Naive thymus-derived CD8-positive, alpha-beta T cell (primary cell): ENCODE measurements at places on chromosomes 12 and 14.

DNA sequence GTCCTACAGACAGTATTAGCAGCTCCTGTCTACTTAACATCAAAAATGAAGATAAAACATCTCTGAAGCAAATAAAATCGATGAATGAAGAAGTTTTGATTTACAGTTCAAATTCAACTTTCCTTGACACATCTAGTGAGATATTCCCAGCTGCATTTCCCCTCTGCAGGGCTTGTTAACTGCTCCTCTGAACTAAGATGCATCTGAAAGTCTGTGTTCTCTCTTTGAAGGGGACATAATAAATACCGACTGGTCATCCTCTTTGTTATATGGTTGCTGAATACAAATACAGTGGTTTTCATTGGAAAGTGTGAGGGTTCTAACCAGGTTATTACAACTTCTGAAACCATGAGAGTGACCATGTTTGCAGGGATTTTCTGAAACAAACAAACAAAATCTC, 266.4 kb upstream of the SLC16A7 start:
- H3K4me3 ChIP-seq: no peak overlapping the region
- DNase-seq: no peak
- no peak overlapping the region for H3K27ac ChIP-seq
- H3K4me1 ChIP-seq: no peaks in the 10 kb centered on the region

GRCh38 chr14:90970167-90970600, 90.3 kb downstream of the RPS6KA5 start:
- no peak for DNase-seq
- H3K4me3 ChIP-seq: no peak overlapping the region
- H3K36me3 ChIP-seq: peaks cover 45% of the 10 kb centered on the region
- peaks cover 7% of the 10 kb centered on the region for H3K4me1 ChIP-seq

DNA sequence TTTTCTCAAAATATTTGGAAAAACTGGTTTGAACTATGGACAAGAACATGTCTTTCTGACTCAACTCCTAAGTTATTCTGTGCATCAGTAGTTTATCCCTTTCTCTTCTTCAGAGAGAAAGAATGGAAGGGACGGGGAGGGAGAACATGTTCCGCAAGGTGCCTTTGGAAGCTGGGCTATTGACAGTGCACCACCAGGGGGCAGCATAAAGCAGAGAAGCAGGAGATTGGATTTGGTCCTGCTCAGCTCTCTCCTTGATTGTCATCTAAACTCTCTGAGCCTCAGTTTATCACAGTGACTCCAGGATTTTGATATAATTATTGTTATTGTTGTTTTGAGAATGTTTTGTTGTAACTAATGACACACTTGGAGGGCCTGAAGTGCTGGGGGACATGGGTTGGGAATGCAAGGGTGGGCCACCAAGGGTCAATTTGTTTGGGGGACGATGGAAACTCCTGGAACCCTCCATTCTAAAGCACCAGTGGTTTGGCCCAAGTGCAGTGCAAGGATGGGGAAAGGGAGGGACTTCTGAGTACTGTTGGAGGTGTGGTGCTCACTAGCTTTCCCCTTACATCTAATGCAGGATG, 45.3 kb upstream of the ANO6 start:
- H3K36me3 ChIP-seq: peaks cover 17% of the 10 kb centered on the region
- no peaks in the 10 kb centered on the region for H3K4me1 ChIP-seq

GRCh38 chr12:121475279-121475678, 75.4 kb downstream of the RNF34 start:
- DNase-seq: no peak
- H3K4me1 ChIP-seq: peaks cover 6% of the 10 kb centered on the region
- H3K27ac ChIP-seq: peak overlapping the region; percentile 55

DNA sequence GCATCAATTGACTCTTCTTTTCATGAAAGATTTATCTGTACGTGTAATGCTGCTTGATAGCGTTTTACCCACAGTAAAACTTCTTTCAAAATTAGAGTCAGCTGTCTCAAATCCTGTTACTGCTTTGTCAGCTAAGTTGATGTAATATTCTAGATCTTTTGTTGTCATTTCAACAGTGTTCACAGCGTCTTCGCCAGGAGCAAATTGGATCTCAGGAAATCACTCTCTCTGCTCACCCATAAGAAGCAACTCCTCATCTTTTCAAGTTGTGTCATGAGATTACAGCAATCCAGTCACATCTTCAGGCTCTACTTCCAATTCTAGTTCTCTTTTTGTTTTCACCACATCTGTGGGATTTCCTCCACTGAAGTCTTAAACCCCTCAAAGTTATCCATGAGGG, 9.5 kb downstream of the PCNX1 start:
- H3K27me3 ChIP-seq: no peaks in the 10 kb centered on the region
- no peaks in the 10 kb centered on the region for H3K36me3 ChIP-seq
- DNase-seq: no peak
- peak overlapping the region; percentile 54 for H3K27ac ChIP-seq

DNA sequence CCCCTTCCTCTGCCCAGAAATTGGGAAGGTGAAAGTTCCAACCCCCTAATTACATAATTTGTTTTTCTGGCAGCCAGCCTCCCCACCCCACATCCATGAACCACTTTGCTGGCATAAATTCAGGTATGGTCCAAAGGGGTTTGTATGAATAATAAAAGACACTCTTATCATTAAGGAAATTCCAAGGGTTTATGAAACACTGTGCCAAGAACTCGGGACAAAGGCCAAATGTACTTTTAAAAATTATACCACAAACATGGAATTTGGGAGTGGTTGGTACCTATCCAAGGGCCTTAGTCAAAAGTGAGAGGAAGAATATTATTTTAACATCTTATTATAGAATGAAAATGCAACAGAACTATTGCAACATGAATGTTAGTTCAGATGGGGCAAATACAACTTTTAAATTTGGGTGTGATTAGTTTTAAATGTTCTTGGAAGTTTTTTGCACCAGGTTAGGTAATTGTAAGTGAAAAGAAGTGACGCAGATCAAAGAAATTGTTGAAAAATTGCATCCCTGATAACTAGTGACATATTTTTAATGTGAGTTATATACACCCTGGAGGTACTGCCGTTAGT, 217.8 kb downstream of the TMEM117 start:
- no peaks in the 10 kb centered on the region for H3K4me1 ChIP-seq
- no peaks in the 10 kb centered on the region for H3K27me3 ChIP-seq
- H3K36me3 ChIP-seq: no peaks in the 10 kb centered on the region
- H3K4me3 ChIP-seq: no peak overlapping the region

GRCh38 chr14:88829188-88829587, 4.7 kb downstream of the TTC8 start:
- no peak for DNase-seq
- no peak overlapping the region for H3K27ac ChIP-seq
- no peak overlapping the region for H3K4me3 ChIP-seq
- no peaks in the 10 kb centered on the region for H3K27me3 ChIP-seq
- no peaks in the 10 kb centered on the region for H3K36me3 ChIP-seq

DNA sequence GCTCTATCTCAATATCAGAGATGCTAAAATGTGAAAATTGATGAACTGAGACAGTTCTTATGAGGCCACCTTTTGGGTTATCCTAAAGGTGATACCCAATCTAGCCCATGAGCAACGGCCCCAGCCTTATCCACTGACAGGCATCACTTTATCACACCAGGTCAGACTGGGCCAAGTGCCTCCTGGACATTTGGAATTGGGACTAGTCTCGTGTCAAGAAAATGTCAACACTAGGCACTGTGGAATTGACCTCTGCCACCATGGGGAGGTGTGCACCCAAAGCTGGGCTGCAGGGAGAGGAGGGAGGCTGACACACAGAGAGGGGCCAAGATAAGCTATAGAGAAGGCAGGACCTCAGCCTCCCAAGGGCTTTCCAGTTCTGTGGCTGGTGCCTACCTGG, 78.5 kb upstream of the ZFP36L1 start:
- no peak overlapping the region for H3K4me3 ChIP-seq
- no peak overlapping the region for H3K27ac ChIP-seq
- no peaks in the 10 kb centered on the region for H3K4me1 ChIP-seq
- DNase-seq: no peak
- H3K36me3 ChIP-seq: peaks cover 21% of the 10 kb centered on the region

GRCh38 chr14:53851394-53852090, 105.1 kb downstream of the BMP4 start:
- no peak for DNase-seq
- H3K27me3 ChIP-seq: peaks cover 3% of the 10 kb centered on the region
- H3K4me3 ChIP-seq: no peak overlapping the region
- no peak overlapping the region for H3K27ac ChIP-seq

GRCh38 chr12:11868027-11868426, 202.7 kb upstream of the BCL2L14 start:
- H3K4me3 ChIP-seq: no peak overlapping the region
- no peak for DNase-seq
- H3K36me3 ChIP-seq: peaks cover 37% of the 10 kb centered on the region
- no peak overlapping the region for H3K27ac ChIP-seq
- peaks cover 1% of the 10 kb centered on the region for H3K4me1 ChIP-seq

DNA sequence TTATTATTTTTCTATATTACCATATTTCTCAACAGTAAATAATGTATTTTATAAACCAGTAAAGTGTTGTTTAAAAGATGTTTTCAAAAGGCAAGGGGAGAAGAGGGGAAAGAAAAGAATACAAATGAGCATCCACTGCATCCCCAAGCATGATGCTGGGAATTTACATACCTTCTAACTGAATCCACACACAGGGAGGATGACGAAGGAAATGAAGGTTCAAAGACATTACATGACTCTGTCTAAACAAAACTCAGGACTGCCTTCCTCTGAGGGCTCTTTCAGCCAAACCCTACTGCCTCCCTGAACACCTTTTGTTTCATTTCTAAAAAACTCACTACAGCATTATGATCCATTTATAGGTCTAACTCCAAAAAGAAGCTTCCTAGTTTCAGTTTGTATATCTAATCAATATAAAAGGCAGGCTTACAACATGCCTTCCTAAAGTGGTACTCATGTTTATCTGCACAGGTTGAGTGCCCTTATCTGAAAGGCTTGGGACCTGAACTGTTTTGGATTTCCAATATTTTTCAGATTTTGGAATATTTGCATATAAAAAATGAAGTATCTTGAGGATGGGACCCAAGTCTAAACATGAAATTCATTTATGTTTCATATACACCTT, 30.3 kb downstream of the DICER1 start:
- no peak overlapping the region for H3K4me3 ChIP-seq
- no peak for DNase-seq
- H3K27ac ChIP-seq: no peak overlapping the region
- peaks cover 13% of the 10 kb centered on the region for H3K4me1 ChIP-seq
- no peaks in the 10 kb centered on the region for H3K27me3 ChIP-seq

GRCh38 chr12:66664076-66664475, 14.8 kb downstream of the GRIP1 start:
- DNase-seq: no peak
- H3K27me3 ChIP-seq: peaks cover 38% of the 10 kb centered on the region
- no peaks in the 10 kb centered on the region for H3K36me3 ChIP-seq
- H3K27ac ChIP-seq: no peak overlapping the region
- H3K4me1 ChIP-seq: no peaks in the 10 kb centered on the region

DNA sequence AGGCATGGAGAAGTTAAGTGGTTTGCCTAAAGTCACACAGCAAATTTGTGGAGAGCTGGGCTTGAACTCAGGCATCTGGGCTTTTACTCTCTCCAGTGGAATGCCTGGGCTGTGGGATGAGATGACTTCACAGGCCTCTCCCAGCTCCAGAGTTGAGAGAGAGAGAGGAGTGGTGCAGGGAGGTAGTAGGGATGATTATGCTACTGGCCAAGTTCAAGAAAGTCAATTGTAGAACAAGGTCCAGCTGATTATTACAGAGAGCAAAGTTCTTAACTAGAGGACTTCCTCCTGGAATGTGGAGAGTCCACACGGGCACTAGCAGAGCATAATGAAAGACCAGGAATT, 769 bp upstream of the EMP1 start:
- peak overlapping the region; percentile 84 for H3K4me3 ChIP-seq
- peak overlapping the region; percentile 79 for H3K27ac ChIP-seq
- DNase-seq: no peak
- no peaks in the 10 kb centered on the region for H3K36me3 ChIP-seq
- H3K4me1 ChIP-seq: peaks cover 40% of the 10 kb centered on the region

- H3K4me3 ChIP-seq: no peak overlapping the region
- H3K4me1 ChIP-seq: no peaks in the 10 kb centered on the region
- H3K27ac ChIP-seq: no peak overlapping the region
- H3K36me3 ChIP-seq: no peaks in the 10 kb centered on the region
These were observed 201.4 kb downstream of the ADGRD1 start for GRCh38 chr12:131155131-131155530.

DNA sequence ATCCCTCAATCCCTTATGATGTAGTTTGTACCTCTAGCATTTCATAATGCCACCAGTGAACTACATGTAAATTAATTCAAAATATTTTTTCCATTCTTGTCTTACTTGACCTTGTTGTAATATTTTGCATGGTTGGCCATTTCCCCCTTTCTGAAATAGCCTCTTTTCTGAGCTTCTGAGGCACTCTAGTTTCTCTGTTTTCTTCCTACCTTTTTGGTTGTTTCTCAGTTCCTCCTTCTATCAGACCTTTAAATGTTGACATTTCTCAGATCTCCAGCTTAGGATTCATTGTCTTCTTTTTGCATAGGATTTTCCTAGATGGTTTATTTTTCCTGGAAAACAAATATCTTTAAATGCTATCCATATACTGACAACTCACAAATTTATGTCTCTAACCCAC, 9.8 kb upstream of the RMST start:
- no peaks in the 10 kb centered on the region for H3K4me1 ChIP-seq
- no peaks in the 10 kb centered on the region for H3K36me3 ChIP-seq
- no peak overlapping the region for H3K4me3 ChIP-seq
- no peak overlapping the region for H3K27ac ChIP-seq
- peaks cover 21% of the 10 kb centered on the region for H3K27me3 ChIP-seq

GRCh38 chr14:50924843-50925242, 19.4 kb downstream of the PYGL start:
- peaks cover 2% of the 10 kb centered on the region for H3K27me3 ChIP-seq
- no peaks in the 10 kb centered on the region for H3K36me3 ChIP-seq
- H3K4me3 ChIP-seq: no peak overlapping the region
- H3K27ac ChIP-seq: no peak overlapping the region
- H3K4me1 ChIP-seq: no peaks in the 10 kb centered on the region
- no peak for DNase-seq

- no peaks in the 10 kb centered on the region for H3K4me1 ChIP-seq
- H3K27me3 ChIP-seq: no peaks in the 10 kb centered on the region
- no peak overlapping the region for H3K27ac ChIP-seq
- DNase-seq: no peak
- H3K4me3 ChIP-seq: no peak overlapping the region
- H3K36me3 ChIP-seq: no peaks in the 10 kb centered on the region
These were observed 764.3 kb downstream of the SLC6A15 start for GRCh38 chr12:84148335-84148734.

DNA sequence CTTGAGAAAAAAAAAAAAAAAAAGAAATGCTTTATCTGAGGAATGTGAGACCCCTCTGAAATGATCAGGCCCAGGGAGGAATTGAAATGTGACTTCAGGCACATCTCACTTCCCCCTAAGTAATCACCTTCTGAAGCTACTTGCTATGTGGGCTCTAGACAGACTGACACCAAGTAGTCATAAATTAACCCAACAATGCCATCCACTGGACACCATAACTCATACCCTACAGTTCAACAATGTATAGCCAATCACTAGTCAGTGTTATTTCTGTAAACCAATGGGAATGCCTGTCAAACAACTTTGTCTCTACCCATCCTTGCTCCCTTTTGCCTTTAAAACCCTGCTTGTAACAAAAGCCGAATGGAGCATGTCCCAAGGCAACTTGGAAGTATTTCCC, 182.7 kb upstream of the TMPO start:
- H3K4me1 ChIP-seq: no peaks in the 10 kb centered on the region
- no peak for DNase-seq
- no peak overlapping the region for H3K27ac ChIP-seq
- no peak overlapping the region for H3K4me3 ChIP-seq

- peaks cover 21% of the 10 kb centered on the region for H3K27me3 ChIP-seq
- H3K36me3 ChIP-seq: no peaks in the 10 kb centered on the region
- no peak for DNase-seq
- H3K4me1 ChIP-seq: peaks cover 6% of the 10 kb centered on the region
- no peak overlapping the region for H3K27ac ChIP-seq
These were observed 166.4 kb upstream of the FKBP4 start for GRCh38 chr12:2628401-2628800.
